Activated CD4-positive, CD25-positive, alpha-beta regulatory T cell treated with anti-CD3 and anti-CD28 coated beads, Interleukin-2, amount 50 U/mL, for 72 hours (primary cell): ENCODE measurements at places on chromosomes 6 and 20.
A peak's percentile ranks its signal among the peaks of the same experiment; 100 is the strongest.

DNA sequence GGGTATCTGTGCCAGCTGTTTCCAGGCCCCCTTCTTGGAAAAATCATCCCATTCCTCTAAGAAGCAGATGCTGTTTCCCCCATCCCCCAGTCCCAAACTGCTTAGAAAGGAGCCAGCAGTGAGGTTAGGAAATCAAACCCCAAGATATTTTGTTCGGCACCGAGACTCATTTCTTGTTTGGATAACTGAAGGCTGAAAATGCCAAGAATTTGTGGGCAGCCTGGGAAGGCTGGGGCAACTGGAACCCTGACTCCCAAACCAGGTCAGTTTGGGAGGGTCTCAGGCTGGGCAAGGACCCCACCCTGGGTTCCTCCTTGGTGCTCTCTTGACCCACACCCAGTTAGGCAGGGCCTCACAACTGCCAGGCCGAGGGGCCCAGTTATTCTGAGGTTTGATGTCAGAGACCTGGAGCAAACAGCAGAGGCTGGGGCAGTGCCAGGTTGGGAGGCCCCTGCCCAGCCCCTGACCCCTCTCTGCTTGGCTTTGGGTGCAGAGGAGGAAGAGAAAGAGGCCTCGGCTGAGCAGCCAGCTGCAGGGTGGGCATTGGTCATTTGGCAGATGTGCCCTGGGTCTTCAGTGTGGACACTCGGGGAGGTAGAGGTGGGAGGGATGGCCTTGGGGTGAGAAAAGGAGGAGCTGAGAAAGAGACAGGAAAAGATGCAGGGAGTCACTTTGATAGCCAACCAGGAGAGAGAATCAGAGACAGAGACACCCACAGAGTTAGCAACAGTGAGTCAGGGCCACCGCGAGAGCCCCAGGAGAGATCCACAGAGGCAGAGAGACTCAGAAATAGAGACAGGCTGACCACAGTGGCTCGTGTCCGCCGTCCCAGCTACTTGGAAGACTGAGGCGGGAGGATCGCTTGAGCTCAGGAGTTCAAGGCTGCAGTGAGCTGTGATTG, 5.0 kb downstream of the ANGPT4 start:
- no peak for DNase-seq

DNA sequence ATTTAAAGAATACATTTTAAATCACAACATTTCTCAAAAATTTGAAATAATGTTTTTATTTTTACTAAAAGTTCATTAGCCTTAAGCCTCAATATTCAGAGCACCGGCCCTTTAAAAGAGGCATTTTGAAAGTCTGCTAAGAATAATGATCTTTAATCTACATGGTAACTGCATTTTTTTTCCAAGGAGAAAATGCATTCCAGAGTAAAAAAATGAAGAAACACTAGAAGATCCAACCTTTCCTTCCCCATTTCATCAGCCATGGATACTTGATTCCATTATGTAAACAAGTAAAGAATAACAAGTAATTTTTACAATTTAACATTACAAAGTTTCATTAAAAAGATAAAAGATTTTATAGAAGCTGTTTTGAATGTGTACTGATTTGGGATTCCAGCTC, 21.8 kb downstream of the LCA5 start:
- no peak for DNase-seq

DNA sequence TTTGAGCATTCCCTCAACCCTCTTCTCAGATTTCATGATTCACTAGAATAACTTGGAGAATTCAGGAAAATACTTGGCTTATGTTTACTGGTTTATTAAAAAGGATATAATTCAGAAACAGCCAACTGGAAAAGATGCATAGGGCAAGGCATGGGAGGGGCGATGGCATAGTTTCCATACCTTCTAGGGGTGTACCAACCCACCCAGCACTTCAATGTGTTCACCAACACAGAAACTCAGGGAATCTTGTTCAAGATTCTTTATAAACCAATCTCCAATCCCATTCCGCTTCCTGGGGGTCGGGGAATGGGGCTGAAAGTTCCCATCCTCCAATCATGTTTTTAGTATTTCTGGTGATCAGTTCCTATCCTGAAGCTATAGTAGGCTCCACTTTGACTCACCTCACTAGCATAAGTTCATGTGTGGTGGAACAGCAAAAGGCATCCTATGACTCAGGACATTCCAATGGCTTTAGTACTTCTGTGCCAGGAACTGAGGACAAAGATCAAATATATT, 164.4 kb downstream of the SIM1 start:
- no peak for DNase-seq

GRCh38 chr6:15888798-15889772, 226.3 kb upstream of the DTNBP1 start:
- DNase-seq = no peak

DNA sequence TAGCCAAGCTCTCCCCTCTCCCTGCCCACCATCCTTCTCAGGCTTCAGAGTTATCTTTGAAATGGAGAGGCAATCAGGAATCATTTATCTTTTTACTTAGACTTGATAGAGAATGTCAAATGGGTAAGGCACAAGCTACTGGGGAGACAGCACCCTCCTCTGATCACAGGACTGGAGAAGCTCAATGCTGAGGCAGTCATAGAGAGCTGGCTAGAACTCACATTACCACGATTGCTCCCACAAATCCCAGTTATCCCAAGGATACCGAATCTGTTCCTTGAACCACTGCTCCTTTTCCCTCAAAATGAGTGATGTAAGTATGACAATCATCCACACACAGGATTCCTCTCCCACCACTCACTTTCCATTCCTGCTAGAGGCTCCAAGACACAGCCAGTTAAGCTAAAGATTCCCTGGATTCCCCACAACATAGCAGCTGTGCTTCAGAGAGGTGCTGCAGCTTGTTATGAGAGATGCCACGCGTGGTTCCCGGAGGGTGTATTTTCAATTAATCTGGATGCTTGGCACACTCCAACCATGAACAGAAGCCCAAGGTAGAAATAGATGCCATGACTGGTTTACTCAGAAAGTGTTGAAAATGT, 96.2 kb upstream of the VGLL2 start:
- DNase-seq = no peak

DNA sequence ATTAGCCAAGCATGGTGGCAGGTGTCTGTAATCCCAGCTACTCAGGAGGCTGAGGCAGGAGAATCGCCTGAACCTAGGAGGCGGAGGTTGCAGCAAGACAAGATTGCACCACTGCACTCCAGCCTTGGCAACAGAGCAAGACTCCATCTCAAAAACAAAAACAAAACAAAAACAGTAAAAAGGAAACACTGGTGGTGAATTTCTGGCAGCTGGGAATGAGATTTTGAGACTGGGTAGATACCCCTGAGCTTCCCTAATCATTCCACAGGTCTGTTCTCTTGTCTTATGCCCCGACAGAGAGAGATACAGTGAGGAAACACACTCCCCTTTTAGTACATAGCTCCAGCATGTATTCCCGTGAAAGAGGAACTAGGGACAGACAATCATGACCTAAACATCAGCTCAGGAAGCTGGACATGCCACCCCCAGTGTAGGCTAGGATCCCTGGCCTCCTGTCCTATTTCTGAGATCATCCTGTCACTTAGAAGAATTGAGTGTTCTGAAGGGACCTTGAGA, 9.6 kb downstream of the MAN1A1 start:
- DNase-seq = no peak

- DNase-seq = no peak
Observed at GRCh38 chr6:15249371-15250019, 3.6 kb downstream of the JARID2 start.

DNA sequence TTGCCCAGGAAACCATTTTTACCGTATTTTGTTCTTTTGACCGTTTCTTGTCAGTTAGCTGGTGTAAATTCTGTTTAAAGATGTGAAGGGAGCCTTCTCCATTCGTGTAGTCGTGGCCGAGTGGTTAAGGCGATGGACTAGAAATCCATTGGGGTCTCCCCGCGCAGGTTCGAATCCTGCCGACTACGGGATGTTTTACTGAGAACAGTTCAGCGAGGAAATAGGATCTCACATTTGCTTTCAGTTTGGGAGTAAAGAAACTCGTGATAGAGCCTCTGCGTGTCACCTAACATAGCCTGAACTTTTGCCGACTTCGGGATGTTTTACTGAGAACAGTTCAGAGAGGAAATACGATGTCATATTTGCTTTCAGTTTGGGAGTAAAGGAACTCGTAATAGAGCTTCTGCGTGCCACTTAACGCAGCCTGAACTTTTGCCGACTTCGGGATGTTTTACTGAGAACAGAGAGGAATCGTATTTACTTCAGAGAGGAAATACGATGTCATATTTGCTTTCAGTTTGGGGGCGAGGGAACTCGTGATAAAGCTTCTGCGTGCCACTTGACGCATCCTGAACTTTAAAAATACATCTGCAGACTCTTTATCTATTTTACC, 5.9 kb upstream of the ZNF184 start:
- peak; percentile 83 for DNase-seq

- peak; percentile 39 for DNase-seq
Observed at GRCh38 chr20:33947709-33948295, 45.9 kb upstream of the RALY start.

DNA sequence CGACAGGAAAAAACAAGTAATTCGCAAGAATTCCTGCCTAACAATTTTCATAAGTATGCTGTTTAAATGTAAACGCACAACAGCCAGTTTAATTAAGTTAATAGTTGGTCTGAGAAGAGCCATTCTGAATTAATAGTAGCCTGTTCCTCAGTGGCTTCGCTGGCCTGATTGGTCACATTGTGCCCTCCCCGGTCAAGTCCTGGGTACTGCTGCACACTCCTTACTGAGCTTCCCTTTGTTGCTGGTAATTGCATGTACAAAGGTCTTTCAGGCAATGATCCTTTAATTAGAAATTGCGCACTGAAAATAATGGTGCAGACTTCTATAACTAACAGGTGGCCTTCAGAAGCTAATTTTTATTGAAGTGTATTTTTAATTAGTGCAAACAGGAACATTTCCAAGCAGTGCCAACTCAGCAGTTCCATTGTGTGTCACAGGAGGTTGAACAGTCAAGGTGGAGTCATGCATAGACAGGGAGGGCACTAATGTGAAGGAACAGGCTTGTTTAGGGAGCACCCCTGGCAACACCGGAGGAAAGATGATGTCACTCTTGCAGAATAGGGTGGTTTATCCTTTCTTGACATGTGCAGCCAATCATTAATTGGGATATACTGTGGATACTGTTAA, 92.6 kb upstream of the SLC22A23 start:
- DNase-seq = no peak

DNA sequence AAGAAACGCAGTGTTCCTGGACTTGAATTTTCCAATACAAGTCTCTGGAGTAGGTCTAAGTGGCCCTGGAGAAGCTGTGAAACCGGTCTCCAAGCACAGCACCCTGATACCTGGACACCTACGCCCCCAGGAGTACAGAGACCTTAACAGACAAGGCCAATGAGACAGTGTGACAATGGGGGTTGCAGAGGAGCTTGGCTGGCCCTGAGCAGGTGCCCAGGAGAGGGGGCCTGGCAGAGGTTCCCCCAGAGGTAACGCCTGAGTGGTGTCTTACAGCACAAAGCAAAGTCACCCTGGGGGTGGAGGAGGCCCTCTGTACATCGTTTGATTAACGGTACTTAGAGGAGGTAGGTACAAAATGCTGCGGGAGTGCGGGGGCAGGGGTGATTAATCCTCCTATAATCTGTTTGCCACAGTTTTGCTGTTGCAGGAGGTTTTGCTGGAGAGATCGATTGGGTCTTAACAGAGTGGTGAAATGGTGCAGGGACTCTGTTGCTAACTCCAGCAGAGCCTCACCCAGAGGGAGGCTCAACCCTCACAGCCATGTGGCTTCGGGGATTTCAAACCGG, 37.3 kb upstream of the APCDD1L start:
- no peak for DNase-seq

DNA sequence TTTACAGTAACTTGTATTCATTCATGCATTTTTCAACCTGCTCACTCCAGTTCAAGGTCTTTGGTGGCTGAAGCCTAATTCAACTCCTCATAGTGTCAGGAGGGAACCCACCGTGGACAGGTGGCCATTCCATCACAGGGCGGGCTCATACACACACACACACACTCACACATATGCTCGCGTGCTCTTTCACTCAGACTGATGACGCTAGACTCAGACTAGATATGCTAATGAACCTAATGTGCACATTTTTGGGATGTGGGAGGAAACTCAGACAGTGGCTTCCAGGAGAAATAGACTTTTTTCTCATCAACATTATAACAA, 56.7 kb downstream of the TRIM27 start:
- no peak for DNase-seq

DNA sequence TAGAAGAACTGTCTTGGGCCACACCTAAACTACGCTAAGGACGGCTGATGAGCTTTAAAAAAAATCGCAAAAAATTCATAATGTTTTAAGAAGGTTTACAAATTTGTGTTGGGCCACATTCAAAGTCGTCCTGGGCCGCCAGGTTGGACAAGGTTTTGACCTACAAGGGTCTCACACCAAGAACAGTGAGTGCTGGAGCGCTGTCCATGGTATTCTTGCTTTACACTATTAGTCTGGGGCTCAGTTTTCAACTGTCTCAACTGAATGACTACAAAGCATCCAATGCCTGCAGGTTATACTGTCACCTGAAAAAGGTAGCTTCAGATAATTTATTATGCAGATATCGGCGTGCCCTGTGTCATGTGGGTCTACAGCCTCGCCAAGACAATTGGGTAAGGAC, 3.7 kb upstream of the FAXC start:
- no peak for DNase-seq
